Stimulated activated CD8-positive, alpha-beta memory T cell treated with anti-CD3 and anti-CD28 coated beads, Interleukin-15, amount 100 ng/mL, for 4 hours (primary cell): ENCODE measurements at places on chromosomes 12 and 14.

DNA sequence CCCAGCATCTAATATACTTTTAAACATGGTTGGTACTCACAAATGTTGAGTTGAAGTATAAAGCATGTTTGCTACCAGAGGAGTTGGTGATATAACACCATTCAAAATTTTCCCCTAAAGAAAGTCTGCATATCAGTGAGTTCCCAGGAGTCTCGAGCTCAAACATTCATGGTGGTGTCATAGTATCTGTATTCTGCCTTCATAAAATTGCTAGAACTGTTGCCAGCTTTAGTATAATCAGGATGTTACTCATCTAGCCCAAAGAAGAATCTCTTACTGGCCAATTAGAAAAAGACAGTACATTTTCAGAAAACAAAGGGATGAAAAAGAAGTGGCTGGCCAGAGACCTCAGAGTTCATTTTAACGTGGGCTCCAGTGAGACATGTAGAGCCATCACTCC lies 374.7 kb downstream of the KCNH5 start:
- no peak for DNase-seq

DNA sequence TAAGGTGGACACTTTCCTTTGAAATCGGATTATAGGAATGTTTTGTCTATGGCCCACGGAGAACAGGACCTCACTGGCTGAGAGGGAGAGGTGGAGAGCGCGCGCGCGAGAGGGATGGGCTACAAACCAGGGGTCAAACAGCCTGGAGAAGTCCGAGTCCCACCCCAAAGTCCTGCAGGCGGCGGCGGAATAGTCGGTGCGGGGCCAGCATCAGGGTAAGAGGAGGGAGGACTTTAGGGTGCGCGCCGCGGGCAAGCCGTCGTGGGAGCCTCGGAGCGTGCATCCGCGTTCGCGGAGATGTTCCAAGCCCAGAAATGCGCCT lies 3.3 kb upstream of the HOXC8 start:
- no peak for DNase-seq

DNA sequence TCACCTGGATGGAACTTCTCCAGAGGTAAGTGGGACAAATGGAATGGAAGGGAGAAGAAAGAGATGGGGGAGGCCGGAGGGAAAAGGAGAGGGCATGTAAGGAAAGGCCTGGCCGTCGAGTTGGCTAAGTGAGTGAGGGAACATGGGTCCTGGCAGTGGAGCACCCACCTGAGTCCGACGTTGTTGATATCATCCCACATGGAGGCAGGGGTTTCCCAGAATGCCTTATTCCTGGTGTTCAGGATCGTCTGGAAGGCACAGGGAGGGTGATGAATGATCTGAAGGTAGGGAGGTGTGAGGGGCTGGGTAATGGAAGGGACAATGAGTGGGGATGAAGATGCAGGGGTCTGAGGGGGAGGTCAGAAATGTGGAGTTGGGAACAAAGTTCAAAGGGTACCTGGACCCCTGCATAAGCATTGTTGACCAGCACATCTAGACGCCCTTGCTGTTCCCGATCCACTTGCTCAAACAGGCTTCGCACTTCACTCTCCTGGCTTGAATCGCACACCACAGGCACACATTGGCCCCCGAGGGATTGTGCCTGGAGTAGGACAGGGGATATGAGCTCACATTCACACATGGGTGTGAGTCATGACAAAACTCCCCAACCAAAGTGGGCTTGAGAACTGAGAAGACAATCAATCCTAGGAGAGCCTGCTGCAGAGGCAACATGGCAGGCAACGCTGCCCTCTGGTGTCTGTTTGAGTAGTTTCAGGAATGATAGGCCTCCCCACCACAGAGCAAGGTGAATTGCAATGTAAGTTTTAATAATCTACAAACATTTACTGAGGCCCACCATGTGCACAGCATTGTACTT lies 3.0 kb downstream of the DHRS1 start:
- peak; percentile 63 for DNase-seq

- no peak for DNase-seq
Observed at GRCh38 chr14:64639340-64639821, 64.8 kb upstream of the PLEKHG3 start.

DNA sequence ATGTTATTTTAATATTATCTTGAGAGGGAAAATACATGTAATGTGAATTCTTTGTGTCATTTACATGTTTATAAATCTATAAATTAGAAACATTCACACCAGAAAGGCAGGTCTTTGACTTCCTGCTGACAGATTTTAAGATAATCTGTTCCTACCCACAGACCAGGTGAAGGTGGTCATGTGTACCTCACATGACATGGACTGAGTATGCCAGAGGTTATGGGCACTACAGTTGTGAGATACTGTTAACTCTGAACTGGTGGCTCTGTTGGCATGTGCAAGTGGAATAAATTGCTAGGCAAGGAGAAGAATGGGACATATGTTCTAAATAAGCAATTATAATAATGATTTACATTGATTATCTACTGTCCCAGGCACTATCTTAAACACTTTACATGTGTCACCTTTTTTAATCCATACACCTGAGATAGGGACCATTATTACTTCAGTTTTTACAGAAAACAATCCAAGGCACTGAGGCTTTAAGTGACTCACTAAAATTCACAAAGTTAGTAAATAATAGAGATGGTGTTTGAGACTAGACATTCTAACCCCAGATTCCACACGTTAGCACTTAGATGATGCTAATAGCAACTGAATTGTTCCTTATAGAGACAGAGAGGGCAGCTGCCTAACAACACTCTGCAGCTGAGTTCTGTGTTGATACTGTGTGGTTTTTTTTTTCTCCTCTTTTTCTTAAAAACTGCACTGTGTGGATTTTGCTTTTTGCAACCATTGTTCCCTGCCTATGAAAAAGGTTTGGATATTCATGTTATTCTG lies 23.8 kb downstream of the SLC16A7 start:
- no peak for DNase-seq

GRCh38 chr14:105155071-105155651 lies 13.4 kb downstream of the JAG2 start:
- no peak for DNase-seq

DNA sequence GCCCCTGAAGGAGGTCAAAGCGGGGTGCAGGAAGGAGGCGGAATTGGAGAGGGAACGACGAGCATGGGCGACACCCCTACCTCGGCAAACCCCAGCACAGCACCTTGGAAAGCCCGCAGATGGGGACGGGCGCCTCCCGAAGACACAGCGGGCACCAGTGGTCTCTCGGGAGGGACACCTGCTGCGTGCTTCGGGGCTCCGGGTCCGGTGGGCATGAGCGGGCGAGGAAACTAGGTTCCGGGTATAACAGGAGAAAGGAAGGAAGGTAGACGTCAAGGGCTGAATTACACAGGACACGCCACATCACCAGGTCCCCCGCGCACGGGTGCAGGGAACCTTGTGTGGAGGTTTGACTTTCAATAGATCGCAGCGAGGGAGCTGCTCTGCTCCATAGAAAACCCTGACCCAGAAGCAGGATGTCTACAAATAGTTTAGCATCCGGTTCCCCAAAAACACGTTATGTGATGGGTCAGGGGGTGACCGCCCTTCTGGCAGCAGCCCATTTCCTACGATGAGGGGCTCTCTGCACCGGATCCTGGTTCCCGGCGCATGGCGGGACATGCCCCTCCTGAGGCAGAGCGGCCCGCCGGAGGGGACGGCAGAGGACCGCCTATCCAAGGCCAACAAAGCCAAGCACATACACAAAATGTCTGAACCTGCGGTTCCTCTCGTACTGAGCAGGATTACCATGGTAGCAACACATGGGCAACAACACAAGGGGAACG lies 196.9 kb downstream of the ALG10 start:
- no peak for DNase-seq

DNA sequence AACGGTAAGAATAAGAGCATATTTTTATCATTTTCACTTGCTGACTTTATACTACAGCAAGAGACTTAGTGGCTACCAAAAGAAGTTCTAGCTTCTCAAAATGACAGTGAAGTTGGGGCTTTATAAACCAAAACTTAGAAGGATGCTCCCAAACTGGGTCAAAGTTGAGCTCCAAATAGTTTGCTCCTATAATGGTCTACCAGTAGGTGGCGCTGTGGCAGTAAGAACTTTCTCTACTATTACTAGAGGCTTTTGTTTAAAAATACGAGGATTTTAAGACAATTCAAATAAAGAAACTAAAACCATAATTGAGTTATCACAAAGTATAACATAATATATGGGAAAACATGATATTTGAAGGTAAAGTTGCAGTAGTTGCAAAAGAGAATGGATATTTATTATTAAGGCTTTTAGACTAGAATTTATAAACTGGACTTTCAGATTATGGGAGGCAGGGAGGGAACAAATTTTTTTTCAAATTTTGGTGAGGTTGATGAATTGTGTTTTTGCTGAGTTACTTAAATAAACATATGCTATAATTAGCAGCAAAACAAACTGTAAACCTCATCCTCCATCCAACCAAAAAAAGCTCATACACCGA lies 75.0 kb downstream of the TGFB3 start:
- DNase-seq = no peak

DNA sequence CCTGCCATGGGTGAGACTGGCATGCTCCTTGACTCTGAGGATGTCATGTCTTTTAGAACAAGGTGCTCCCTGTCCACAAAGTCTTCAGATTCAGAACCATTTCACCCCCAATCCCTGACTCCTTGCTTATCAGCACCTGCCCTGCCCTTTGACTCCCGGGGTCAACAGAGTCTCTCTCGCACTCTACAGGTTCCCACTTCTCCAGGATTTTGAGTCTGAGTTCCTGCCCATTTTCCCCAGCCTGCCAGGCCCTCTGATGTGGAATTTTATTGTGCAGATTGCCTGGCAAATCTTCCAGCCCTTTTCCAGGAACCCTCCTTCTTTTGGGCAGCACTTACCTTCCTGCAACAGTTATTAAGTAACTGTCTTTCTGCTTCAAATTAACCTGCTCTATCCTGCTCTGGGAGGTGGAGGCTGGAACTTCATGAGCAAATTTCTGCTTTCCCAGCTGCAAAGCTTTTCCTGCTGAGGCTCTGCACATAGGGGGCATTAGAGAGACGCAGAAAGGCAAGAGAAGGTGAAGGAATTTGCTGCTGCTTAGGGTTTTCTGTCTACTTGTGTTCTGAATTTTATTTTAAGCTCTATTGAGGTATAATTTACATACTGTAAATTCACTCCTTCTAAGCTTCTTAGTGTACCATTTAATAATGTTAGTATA lies 259.1 kb downstream of the PCNX1 start:
- no peak for DNase-seq

DNA sequence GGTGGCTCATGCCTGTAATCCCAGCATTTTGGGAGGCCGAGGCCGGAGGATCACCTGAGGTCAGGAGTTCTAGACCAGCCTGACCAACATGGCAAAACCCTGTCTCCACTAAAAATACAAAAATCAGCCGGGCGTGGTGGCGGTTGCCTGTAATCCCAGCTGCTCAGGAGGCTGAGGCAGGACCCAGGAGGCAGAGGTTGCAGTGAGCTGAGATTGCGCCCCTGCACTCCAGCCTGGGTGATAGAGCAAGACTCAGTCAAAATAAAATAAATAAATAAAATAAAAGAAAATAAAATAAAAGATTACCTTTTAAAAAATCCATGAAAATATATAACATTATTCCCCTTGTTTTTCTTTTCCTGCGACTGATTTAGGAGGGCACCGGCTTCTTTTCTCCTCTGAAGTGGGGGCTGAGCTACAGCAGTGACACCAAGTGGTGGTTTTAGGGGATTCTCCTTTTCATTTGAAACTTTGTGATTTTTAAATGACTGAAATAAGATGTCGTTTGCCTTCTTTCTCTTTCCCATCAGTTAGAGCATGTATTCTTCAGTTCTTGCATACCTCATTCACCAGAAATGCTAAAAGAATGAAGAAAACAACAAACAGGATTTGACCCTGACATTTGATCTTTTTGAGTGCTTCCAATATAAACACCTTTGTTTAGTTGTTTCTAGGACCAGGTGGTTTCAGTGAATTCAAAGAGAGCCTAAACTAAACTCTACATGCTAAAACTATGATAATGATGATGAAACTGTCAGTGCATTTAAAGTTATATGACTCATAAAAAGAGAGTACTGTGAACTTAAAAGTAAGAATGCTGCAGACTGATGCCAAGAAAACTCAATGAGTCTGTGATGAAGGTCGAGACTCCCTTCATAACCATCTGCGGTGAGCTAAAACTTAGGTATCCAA lies 22.6 kb upstream of the PKP2 start:
- DNase-seq = no peak

- no peak for DNase-seq
Observed at GRCh38 chr12:14619741-14620501, 52.2 kb upstream of the PLBD1 start.

GRCh38 chr12:19572920-19573558 lies 133.7 kb downstream of the AEBP2 start:
- DNase-seq = no peak

- DNase-seq = no peak
Observed at GRCh38 chr12:118065380-118065779, 4.4 kb upstream of the WSB2 start.

DNA sequence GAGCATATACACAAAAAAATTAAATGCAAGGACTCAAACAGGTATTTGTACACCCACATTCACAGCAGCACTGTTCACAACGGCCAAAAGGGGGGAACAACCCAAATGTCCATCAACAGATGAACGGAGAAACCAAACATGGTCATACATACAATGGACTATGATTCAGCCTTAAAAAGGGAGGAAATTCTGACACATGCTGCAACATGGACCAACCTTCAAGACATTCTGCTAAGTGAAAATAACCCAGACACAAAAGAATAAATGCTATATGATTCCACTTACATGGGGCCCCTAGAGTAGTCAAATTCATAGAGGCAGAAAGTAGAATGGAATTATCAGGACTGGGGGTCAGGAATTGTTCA lies 29.5 kb downstream of the ACTN1 start:
- no peak for DNase-seq

GRCh38 chr12:2151391-2151790 lies 98.6 kb downstream of the CACNA1C start:
- no peak for DNase-seq

DNA sequence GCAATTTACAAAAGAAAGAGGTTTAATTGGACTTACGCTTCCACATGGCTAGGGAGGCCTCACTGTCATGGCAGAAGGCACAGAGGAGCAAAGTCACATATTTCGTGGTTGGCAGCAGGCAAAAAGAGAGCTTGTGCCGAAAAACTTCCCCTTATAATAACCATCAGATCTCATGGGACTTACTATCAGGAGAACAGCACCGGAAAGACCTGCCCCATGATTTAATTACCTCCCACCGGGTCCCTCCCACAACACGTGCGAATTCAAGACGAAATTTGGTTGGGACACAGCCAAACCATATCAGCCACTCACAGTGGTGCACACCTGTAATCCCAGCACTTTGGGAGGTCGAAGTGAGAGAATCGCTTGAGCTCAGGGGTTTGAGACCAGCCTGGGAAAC lies 68.5 kb downstream of the FBXL14 start:
- no peak for DNase-seq

GRCh38 chr12:33052141-33053051 lies 155.8 kb upstream of the PKP2 start:
- DNase-seq = no peak

- DNase-seq = no peak
Observed at GRCh38 chr12:100453951-100454350, 19.7 kb upstream of the NR1H4 start.

- no peak for DNase-seq
Observed at GRCh38 chr14:58215191-58215914, 15.4 kb downstream of the ACTR10 start.

- DNase-seq = no peak
Observed at GRCh38 chr12:75120311-75120711, 89.3 kb downstream of the KCNC2 start.

- no peak for DNase-seq
Observed at GRCh38 chr12:28814246-28814645, 334.8 kb upstream of the FAR2 start.

- DNase-seq = no peak
Observed at GRCh38 chr14:24982472-24983155, 67.3 kb downstream of the STXBP6 start.

GRCh38 chr14:96189281-96189711 lies 15.3 kb upstream of the BDKRB2 start:
- DNase-seq = no peak

GRCh38 chr14:68607867-68608573 lies 184.8 kb downstream of the ZFP36L1 start:
- no peak for DNase-seq
